Caco-2 (cell line): ENCODE measurements at places on chromosomes 4 and X. TPM values are rescaled to one million over a fixed set of nuclear protein-coding genes. Genes with fewer than 3 reads are reported as not detected.

The SMARCA1 gene
- total RNA-seq, result 34.5 and 36.0 TPM in 2 replicates

The FOXR2 gene
- total RNA-seq, result not detected in 2 replicates

The ZDHHC15 gene
- not detected in 2 replicates for total RNA-seq

The MAGEA10 gene
- not detected in 2 replicates for total RNA-seq

The HTT gene
- 57.5 and 63.3 TPM in 2 replicates for total RNA-seq

The MBNL3 gene
- 174 and 195 TPM in 2 replicates for total RNA-seq

The GRIA3 gene
- not detected in 2 replicates for total RNA-seq

The ARX gene
- total RNA-seq, result 0.49 and 0.52 TPM in 2 replicates

The TIGD2 gene
- 25.4 and 26.1 TPM in 2 replicates for total RNA-seq

The SULT1B1 gene
- 0.86 and 1.00 TPM in 2 replicates for total RNA-seq

The STATH gene
- not detected in 2 replicates for total RNA-seq

The VCX2 gene
- not detected in 2 replicates for total RNA-seq

The FGB gene
- total RNA-seq, result 29.4 and 37.1 TPM in 2 replicates

The P2RY8 gene
- not detected in 2 replicates for total RNA-seq

The MAGEA9B gene
- total RNA-seq, result not detected in 2 replicates

The NLGN4X gene
- total RNA-seq, result not detected in 2 replicates

The MTM1 gene
- 9.7 and 10.0 TPM in 2 replicates for total RNA-seq

The PNMA6F gene
- total RNA-seq, result not detected in 2 replicates

The SHROOM2 gene
- 12.7 and 14.2 TPM in 2 replicates for total RNA-seq

The RNF175 gene
- total RNA-seq, result not detected in 2 replicates

The FMR1NB gene
- not detected in 2 replicates for total RNA-seq
